OCI-M1 (cell line): ENCODE measurements at places on chromosomes 2 and 18.

GRCh38 chr2:170227951-170228350 is 50.0 kb downstream of the MYO3B start:
- no peak for DNase-seq

DNA sequence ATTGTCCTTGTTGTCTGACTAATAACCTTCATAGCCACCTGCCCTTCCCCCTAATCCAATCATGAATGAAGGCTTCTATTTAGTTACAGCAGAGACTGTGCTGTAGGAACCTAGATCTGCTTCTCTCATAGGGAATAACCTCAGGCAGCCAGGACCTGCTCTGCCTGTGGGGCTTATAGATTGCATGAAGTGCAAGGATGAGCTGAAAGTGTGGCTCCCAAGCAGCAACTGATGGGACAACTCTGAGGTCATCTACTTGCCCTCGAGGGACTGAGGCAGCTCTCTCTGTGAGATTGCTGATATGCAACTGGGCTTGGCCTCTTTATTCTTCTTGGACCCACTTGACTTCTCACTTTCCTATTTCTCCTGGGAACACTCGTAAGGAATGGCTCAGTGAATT is 23.8 kb upstream of the SLC38A11 start:
- DNase-seq: no peak

DNA sequence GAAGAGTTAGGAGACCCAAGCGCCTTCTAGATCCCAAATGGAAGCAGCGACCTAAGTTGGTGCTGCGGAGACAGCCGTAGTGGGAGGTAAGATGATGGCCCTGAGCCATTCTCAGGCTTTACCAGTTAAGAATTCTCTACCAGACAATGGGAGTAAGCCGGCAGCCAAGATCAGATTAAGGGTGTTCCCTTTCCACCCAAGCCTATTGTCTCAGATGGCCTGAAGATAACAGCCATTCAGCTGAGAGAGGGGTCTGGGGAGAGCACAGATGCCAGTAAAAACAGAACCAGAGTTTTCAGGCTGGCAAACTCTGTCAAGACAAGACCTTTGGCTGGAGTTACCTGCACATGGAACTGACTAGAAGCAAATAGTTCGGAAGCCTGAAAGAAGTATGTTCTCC is 191.7 kb upstream of the HAAO start:
- DNase-seq: no peak

DNA sequence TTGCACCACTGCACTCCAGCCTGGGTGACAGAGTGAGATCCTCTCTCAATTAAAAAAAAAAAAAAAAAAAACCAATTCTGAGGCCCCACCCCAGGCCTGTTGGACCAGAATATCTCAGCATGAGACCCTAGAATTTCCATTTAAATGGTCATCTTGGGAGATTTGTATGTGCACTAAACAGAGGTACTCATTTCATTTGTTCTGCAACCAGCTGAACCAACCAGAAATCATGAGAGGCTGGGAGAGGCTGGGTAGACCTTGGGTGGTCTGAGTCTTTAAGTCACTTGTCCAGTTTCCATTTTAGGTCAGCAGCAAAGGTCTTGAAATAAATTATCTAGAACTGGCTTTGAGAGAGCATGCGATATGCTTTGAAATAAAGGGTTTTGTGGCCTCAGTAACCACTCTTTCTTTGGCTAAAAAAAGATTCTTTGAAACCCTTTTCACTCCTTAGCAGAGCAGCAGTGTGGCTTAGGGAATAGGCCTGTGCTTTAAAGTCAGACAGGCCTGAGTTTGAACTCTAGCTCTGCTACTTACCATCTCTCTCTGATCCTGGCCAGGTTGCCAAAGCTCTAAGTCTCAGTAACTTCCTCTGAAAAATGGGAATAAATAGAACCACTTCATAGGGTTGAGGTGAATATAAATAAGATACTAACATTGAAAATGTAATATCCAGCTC is 52.6 kb downstream of the QPCT start:
- DNase-seq: no peak

DNA sequence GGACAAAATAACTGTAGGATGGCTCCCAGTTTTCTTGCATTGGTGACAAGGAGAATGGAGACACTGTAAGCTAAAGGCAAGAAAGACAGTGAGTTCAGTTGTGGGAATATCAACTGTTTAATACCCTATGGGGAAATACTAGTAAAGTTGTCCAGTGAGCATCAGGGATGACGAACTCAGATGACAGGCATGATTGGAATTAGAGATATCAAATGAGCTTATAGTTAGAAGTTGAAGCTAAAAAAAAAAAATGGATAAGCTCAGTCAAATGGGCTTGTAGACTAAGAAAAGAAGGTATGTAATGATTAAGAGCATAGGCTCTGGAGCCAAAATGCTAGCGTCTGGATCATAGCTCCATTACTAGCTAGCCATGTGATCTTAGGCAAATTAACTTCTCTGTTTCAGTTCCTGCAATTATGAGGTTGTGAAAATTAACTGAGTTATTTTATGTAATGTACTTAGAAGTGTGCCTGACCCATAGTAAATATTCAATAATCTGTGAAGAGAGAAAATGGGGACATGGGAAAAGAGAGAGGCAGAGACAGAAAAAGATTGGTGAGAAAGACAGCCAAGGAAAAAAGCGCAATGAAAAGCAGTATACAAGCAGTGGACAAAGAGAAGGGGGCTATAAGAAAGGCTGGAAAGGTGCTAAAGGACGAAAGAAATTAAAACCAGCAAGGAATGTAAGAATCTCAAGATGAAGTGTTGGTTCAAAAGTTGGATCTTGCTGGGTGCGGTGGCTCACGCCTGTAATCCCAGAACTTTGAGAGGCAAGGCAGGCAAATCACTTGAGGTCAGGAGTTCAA is 95.7 kb upstream of the SLC39A10 start:
- peak; percentile 43 for DNase-seq

DNA sequence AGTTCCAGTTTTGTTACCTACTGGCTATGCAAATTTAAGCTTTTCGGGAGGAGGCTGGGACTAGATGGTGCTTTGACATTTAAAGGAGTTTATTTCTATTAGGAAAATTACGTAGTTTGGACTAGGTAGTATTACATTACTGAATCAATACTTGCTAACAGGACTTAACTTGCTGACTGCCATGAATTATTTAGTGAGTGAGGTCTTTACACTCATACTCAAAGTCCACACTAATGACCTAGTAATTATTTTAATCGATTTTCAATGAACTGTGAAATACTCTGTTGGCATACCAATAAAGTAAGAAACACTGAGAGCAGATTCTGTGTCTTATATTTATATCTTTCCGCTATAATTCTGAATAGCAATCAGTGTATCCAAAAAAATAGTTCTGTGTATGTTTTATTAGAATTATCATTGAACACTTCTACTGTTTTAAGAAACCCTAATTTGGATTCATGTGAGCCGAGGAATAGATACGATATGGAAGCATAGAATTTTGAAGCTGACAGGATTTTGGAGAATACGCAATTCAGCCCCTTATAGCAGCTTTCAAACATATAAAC is 55.0 kb downstream of the CHST9 start:
- DNase-seq: no peak

- DNase-seq: no peak
Observed at GRCh38 chr2:187971893-187972292, 319.8 kb upstream of the GULP1 start.
